Left renal pelvis (tissue), 4 donors: ENCODE measurements at places on chromosomes 16 and 17. TPM values are rescaled to one million over a fixed set of nuclear protein-coding genes. Genes with fewer than 3 reads are reported as not detected.

ZG16 gene
- 0.05 TPM for polyA plus RNA-seq

DNA sequence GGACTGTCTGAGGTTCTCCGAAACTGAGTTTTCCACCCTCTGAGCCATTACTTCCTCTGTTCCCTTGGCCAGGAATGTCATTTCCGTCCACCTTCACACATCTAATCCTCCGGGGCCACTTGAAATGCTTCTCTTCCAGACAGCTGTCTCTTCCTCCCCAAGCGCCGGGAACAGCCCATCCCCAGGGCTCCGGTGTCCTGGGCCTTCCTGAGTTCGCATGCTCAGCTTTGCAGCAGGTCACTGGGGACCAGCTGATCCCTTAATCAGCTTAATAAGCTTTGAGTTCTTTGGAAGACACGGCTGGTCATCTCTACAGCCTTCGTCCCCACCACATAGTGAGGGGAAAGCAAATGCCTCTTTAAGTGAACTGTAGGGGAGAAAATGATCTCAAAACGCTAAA lies 123.4 kb downstream of the DYNLRB2 start:
- DNase-seq: no peak

DNA sequence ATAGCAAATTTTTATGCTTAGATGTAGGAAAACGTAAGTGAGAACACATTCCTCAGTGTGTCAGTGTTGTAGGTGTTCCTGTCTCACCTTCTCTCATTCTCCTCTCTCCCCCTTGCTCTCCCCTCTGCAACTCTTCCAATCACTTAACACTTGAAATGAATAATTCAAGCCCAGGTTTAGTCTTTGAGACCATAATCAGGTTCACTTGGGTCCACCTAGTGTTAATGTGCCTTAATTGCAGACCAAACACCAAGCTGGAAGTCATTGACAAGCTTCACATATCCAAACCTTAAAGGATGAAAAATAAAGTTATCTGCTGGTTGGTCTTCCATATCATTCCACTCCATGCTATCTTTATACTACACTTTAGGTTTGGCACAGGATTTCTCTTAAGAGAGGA lies 37.0 kb downstream of the STXBP4 start:
- DNase-seq: no peak

GRCh38 chr16:55376567-55377167 lies 52.7 kb downstream of the IRX6 start:
- no peak for DNase-seq

GRCh38 chr16:65608455-65608854 lies 486.6 kb upstream of the CDH11 start:
- no peak for DNase-seq

- no peak for DNase-seq
Measured at GRCh38 chr16:15772579-15773293, 84.1 kb downstream of the MYH11 start.

KRTAP3-2 gene
- polyA plus RNA-seq: not detected

DNA sequence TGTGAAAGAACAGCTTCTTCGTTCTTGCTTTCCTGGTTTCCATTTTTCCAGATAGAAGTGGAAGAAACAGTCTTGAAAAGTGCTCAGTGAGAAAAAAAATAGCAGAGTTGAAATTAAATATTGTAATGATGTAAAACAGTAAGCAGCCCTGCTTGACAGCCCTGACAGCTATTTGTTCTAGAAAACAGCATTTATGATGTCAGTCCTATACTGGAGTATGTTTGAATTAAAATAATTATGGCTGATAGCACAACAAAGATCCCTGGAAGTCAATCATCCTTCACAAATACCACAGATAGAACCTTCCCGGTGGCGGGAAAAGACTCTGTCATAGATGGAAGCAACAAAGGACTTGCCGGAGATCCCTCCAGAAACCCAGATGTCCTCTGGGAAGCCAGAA lies 298.0 kb upstream of the TNRC6C start:
- DNase-seq: no peak

GRCh38 chr16:28042811-28043210 lies 20.7 kb downstream of the GSG1L start:
- no peak for DNase-seq

CNGB1 gene
- polyA plus RNA-seq: not detected

DNA sequence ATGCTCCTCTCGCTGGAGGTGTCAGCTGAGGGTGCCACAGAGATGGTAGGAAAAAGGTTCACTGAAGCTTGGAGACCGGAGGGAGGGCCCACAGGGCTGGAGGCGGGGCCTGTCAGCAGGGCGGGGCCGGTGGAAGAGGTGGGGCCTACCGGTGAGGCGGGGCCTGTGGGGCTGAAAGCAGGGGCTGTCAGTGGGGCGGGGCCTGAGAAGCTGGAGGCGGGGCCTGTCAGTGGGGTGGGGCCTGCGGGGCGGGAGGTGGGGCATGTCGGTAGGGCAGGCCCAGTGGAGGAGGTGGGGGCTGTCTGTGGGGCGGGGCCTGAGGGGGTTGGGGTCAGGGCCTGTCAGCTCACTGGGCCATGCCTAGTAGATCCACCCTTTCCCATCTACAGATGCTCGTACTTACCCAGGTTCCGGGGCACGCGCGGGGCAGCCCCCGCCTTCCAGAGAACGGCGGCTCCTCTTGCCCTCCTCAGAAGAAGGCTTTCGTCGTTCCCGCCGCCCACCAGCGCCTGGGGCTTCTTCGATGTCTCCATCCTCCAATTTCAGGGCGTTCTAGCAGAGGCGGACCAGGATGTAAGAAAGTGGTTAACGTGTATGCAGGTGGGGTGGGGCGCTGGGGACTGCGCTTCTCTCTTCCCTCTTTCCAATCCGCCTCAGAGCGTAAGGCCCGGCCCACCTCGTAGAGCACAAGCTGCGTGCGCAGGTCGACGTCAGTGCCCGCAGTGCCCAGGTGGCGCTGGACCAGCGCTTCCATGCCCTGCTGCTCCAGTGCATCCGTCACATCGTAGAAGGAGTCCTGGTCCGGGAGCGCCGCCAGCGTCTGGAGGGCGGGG lies 9.8 kb downstream of the TMEM208 start:
- no peak for DNase-seq

DHX58 gene
- polyA plus RNA-seq: 12.0 TPM
